ENCODE measurements at places on chromosomes 1 and 21. TPM values are rescaled to one million over a fixed set of nuclear protein-coding genes. Genes with fewer than 3 reads are reported as not detected.

GRCh38 chr1:21670956-21671902 lies 2.1 kb upstream of the RAP1GAP start:
- no peak for DNase-seq

GRCh38 chr1:39326836-39327235 lies 122.3 kb downstream of the MACF1 start:
- no peak for DNase-seq

DNA sequence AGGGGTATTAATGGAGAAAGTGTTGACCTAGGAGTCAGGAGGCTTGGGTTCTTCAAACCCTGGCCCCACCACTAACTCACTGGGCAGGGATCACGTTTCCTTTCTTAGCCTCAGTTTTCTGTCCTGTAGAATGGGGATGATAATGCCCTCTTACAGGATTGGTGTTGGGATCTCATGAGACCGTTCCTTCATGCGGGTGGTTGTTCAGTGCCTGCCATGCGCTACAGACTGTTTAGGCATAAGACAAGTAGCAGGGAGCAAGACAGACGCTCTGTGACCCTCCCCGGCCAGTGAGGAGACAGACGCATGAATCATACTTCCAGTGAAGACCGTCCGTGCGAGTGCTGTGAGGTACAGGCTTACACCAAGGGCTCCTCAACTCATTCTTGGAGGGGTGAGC lies 81.7 kb downstream of the MAN1C1 start:
- DNase-seq = no peak

DNA sequence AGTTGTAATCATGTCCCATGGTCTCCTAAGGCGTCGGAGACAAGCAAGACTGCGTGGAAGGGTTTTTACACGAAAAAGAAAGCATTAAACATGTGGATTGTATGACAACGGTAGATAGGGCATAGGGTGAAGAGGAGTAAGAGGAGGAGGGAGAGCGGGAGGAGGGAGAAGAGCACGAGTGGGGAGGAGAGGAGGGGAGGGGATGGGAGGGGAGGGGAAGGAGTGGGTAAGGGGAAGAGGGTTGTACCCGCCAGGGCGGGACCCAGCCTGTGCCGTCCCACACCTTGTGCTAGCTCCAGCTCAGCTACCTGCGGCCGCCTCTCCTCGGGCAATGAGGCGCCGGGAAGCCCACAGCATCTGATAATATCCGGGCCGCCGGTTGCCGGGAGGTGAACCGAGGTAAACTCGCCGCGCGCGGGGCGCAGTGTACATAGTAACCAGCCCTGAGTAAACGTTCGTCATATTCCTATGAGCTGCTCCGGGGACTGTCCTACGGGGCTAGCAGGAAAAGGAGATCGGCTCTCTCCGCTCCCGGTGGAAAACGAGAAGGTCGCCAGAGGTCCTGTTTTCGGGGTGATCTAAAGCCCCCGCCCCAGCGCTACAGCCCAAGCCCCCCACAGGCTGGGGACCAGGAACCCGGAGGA lies 449 bp upstream of the RCAN3 start:
- DNase-seq = peak; percentile 85

DNA sequence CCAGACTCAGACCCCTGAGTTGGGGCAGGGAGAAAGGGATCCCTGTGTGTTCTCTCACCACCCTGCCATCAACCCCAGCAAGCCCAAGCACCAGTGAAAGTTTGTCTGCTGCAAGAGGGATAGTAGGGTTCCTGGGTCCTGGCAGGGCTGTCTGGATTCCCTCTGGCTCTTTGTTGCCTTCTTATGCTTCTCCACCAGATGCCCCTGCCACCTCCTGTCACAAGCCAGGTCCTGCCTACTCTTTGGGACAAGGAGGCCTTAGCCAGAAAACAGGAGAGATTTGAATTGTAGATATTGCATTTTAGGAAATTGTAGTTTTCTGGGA lies 21.7 kb downstream of the UBE2T start:
- DNase-seq = no peak

GRCh38 chr1:88892357-88892877 lies 1.1 kb upstream of the GTF2B start:
- DNase-seq = peak; percentile 44

DNA sequence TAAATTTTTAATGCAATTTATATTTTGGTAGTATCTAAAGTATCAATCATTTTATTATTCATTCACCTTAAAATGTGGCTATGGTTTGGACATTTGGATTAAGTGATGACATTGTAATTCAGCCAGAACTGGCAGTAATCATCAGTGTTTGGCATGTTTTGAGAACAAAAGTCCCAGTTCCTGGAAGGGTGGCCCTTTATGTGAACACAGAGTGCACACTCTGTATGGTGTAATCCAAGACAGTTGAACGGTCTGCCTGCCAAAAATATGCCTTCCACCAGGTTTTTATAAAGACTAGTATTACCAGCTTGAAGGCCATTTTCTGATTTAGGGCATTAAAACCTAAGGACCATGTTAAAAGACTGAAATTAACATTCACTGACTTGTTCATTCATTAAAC lies 448.7 kb downstream of the LTN1 start:
- no peak for DNase-seq

- DNase-seq = no peak
These were observed 4.5 kb upstream of the ANKRD13C start for GRCh38 chr1:70358921-70359564.

DNA sequence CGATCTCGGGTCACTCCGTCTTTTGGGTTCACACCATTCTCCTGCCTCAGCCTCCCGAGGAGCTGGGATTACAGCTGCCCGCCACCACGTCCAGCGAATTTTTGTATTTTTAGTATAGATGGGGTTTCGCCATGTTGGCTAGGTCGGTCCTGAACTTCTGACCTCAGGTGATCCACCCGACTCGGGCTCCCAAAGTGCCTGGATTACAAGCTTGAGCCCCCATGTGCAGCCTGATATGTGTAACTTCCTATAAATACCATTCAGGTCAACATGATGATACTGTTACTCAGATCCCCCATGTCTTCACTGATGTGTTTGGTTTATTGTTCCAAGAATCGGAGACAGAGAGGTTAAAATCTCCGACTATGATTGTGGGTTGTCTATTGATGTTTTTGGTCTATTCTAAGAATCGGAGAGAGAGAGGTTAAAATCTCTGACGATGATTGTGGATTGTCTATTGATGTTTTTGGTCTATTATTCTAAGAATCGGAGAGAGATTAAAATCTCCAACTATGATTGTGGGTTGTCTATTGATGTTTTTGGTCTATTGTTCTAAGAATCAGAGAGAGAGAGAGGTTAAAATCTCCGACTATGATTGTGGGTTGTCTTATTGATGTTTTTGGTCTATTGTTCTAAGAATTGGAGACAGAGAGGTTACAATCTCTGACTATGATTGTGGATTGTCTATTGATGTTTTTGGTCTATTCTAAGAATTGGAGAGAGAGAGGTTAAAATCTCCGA lies 17.0 kb downstream of the C1orf159 start:
- DNase-seq = no peak

GRCh38 chr1:203368624-203369451 lies 17.9 kb upstream of the FMOD start:
- no peak for DNase-seq

DNA sequence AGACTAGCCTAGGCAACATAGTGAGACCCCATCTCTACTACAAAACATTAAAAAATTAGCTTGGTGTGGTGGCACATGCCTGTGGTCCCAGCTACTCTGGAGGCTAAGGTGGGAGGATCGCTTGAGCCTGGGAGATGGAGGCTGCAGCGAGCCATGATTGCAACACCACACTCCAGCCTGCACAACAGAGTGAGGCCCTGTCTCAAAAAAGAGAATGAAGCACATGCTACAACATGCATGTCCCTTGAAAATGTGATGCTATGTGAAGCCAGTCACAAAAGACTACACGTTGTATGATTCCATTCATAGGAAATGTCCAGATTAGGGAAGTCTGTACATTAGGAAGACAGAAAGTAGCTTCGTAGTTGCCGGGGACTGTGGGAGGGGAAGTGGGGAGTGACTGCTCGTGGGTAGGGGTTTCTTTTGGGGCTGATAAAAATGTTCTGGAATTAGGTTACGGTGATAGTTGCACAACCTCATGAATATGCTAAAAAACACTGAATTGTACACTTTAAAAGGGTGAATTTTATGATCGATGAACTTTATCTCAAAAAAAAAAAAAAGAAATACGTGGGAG lies 202.1 kb downstream of the KAZN start:
- no peak for DNase-seq

The RHBG gene
- not detected for total RNA-seq

The CTSE gene
- total RNA-seq = not detected

The PERM1 gene
- total RNA-seq = not detected

The CITED4 gene
- 3.2 TPM for total RNA-seq

The IQGAP3 gene
- total RNA-seq = 0.07 TPM

The SLC16A4 gene
- 2.6 TPM for total RNA-seq

Data from B cell (primary cell).